Gastroesophageal sphincter (tissue), 4 donors: ENCODE measurements at places on chromosomes 3 and 15. TPM values are rescaled to one million over a fixed set of nuclear protein-coding genes. Genes with fewer than 3 reads are reported as not detected.

- no peak for ATAC-seq
Measured at GRCh38 chr3:148736086-148736485, 38.4 kb downstream of the AGTR1 start.

GRCh38 chr15:43283526-43283925, 16.8 kb upstream of the TGM5 start:
- ATAC-seq: no peak

DNA sequence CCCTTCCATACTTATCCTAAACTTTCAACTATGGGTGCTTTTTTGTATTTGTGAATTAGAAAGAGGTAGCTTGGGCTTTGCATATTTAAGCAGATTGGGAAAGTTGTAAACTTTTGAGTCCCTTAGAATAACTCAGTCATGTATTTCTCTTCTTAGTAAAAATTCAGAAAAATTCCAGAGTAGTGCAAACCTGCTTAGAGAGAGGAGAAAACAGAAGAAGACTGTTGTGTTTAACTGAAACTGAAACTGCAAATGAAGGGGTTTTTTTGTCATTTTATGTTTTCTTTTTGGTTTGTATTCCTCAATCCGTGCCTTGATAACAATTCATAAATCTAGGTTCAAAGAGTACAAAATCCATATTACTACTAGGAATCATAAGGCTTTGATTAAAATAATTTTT, 31.3 kb downstream of the CD200 start:
- no peak for ATAC-seq

DNA sequence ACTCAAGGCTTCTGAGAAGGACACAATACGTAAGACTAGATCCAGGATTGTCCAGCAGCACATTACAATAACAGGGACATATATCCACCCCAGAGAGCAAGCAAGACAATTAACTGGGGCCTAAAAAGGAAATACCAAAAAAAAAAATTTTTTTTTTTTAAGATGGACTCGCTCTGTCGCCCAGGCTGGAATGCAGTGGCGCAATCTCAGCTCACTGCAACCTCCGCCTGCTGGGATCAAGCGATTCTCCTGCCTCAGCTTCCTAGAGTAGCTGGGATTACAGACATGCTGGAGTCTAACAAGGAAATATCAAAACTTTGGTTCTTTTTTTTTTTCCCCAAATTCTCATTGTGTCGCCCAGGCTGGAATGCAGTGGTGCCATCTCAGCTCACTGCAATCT, 28.8 kb upstream of the IMPDH2 start:
- no peak for ATAC-seq

DNA sequence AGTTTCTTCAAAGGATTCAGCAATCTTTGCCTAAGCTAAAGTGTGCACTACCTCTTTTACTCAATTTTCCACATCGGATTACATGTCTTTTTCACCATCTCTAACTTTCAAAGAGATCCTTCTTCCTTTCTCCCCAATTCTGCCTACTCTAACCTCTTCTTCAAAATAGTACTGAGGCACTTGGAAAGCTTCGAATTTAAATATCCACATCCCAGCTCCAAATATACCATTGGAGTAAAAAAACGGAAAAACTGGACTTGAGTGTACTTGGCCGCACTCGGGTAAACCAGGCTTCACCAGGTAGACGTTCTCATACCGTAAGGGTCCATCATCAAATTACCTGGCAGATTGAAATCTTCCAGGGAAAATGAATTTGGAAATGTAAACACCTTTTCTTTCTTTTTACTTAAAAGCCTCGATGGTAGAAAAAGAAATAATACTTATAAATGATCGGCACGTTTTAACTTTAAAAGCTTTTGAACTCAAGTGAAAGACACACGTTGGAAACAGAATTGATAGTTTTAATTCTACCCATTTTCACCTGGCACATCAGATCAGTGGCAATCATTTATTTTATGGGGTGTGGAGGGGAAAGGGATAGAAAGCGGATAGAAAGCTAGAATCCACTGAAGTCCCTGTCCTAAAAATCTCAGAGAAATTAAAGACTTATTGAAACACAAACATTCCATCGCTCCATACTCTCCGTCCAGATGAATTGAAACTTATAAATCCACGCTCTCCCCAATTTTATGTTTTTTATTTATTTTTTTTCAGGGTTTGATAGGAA, 8.2 kb upstream of the MEIS2 start:
- no peak for ATAC-seq

- no peak for ATAC-seq
Measured at GRCh38 chr3:196569003-196569516, 600 bp downstream of the FBXO45 start.

GRCh38 chr3:117434661-117435412, 725.3 kb downstream of the TUSC7 start:
- no peak for ATAC-seq

- ATAC-seq: no peak
Measured at GRCh38 chr3:23671851-23672589, 133.7 kb upstream of the UBE2E1 start.

DNA sequence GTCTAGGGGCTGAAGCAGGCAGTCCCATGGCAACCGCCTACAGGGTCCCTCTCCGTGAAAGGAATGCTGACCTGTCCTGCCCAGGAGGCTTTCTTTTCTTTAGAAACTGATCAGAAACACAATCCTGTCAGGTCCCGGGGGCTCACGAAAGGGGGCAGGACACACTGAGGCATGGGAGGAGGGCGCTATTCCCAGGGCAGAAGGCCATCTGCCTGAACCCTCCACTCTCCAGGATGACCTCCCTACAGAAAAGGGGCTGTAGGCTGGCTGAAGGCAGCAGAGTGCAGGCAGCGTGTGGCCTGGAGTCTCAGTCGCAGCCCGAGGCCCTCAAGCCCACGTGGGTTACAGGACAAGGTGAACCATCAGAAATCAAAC, 18.4 kb upstream of the LRRK1 start:
- ATAC-seq: no peak

GRCh38 chr3:192899540-192899982, 18.1 kb downstream of the MB21D2 start:
- ATAC-seq: no peak

DNA sequence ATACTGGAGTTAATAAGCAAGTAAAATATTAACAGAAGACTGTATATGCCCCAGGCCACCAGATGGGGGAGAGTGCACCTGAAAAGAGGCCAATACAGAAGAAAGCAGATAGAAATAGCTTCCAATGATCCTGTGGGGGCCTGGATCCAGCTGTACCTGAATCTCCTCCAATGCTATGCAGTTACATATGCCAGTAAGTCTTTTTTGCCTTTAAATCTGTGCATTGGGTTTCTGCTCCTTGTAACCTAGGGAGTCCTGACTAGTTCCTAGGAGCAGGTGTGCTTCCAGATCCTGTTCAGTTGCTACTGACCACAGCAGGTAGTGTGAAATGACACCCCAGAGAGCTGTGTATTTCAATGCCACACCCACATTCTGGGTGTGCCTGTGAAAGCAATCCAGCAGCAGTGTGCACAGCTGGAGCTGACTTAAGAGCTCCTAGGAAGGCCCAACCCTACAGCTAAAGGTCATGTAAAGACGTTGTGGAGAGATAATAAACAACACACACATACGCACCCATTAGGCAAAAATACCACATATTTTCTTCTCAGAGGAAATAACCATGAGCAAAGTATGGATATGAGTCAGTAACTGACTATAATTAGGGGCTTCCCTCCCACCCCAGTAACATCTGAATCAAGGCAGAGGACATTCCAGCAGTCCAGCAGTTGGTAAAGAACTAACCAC, 62.2 kb upstream of the AKAP13 start:
- ATAC-seq: no peak

DNA sequence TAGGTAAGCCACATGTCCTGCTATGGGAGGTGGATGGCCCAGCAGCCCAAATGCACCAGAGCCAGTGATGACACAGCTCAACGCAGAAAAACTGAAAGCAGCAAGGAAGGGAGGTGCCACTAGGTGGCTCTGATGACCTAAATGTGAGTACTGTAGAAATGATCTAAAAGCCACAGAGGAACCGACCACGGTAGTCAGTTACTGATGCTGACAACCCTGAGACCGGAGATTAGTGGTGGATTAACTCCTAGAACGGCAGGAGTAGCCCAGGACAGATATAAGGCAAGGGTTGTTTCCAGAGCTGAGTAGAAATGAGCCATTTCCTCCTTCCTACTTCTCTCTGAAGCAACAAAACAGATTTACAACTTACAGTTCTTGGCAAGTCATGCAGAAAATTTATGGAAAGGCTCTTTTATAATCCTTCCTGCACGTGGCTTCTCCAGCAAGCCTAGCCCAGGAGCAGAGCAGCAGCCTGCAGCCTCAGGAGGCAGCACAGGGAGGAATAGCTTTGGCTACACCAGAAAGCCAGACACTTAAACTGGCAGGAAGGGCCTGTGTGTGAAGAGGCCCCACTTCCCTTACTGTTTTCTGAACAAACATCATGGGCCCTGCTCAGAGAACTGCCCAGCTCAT, 13.1 kb downstream of the FBXL22 start:
- peak; percentile 90 for ATAC-seq

- ATAC-seq: no peak
Measured at GRCh38 chr3:140096037-140096436, 161.1 kb downstream of the CLSTN2 start.

DNA sequence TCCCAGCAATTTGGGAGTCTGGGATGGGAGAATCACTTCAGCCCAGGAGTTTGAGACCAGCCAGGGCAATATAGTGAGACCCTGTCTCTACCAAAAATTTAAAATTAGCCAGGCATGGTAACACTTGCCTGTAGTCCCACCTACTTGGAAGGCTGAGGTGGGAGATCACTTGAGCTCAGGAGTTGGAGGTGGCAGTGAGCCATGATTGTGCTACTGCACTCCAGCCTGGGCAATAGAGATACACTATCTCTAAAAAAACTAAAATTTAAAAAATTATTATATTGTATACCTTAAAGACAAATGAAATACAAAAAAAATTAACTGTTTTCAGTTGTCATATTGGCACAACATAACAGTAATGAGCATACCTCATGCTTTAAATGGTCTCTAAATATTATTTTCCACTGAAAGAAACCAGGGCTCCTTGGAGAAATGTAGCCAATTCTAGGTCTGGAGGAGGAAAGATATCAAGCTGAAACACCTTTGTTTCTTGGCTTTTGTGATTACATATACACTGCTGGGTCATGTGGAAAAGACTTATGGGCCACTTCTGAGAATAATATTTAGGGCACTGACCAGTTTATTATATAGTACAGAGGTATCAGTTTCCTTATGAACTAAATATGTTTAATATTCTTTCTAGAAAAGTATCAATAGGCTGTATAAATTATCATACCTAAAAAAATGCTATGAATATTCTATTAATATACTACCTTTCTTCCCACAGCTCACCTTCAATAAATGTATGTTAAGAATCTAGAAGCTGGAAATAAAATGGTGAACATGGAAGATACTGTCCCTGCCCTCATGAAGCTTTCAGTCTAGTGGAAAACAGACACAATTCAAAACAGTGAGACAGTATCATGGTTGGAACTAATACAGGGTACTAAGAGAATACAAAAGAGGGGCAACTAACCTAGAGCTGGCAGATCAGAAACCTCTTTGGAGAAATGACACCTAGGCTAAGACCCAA, 119.5 kb downstream of the TMCC1 start:
- ATAC-seq: no peak

DNA sequence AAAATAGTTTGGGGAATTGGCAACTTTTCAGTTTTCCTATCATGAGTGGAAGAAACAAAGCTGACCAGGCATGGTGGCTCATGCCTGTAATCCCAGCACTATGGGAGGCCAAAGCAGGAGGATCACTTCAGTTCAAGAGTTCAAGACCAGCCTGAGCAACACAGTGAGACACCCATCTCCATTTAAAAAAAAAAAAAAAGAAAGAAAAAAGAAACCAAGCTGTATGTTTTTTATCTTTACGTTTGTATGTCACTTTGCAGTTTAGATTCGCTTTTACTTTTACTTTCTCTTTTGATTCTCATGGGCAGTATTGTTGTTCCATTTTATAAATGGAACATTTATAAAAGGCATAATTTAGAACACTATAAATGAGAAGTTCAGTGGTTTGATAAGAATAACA, 31.2 kb upstream of the TNIK start:
- no peak for ATAC-seq

GRCh38 chr3:133469140-133469731, 69.4 kb downstream of the BFSP2 start:
- peak; percentile 39 for ATAC-seq

DNA sequence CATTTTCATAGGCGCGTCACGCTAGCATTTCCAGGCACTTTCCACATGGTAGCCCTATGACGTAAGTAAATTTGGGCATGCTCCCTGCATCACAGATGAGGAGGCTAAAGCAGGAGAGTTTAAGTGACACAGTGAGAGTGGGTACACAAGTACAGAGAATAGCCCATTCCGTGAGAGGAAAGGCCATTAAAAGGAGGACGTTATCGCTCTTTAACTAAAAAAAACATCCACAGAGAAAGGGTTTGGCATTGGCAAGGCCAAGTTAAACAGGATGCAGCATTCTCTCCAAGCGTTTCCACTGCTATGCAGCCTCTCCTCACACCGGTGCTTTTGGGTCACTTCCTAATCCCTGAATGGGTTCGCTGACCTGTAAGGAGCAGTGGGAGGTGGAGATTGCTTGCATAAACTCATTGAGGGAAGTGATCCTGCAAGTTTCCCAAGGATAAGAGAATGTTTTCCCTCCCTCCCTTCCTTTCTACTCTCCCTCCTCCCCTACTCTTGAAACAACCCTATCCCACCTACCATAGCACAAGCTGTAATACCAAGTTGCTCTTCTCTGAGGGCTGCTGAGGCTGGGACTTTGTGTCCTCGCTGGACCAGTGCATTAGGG, 147.7 kb downstream of the VGLL4 start:
- ATAC-seq: peak; percentile 37

DNA sequence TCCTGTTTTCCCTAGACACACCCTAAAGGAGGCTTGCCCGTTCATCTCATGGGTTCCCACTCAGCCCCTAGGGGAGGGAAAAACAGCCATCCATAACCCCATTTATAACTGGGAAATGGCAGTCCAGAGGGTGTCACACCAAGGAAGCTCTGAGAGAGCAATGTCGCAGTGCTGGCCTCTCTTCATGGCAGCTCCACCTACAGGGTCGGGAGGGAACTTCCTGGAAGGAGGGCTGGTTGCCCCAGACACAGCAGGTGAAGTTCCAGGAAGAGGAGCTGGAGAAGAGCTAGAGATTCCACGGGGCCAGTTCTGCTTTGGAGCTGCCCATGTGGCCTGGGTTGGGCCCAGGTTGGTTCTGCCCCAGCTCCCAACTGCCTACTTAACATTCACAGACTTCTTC, 22.3 kb upstream of the LINGO1 start:
- ATAC-seq: no peak

DNA sequence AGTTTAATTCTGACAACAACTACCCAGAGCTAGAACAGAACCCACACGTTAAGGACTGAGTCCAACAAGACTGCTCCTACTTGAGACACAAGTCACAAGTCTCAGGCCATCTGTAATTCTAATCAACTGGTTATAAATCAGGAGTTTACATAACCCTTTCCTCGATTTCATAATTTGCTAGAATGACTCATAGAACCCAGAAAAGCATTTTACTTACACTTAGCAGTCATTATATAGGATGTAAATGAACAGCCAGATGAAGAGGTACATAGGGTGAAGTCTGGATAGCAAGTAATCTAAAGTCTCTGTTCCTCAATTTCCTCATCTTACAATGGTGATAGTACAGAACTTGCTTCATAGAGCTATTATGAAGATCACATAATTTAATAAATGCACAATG, 1018.2 kb downstream of the DIPK2A start:
- ATAC-seq: no peak

The RPSA gene
- 637 TPM for total RNA-seq

The LRRC2 gene
- 0.62 TPM for total RNA-seq

The C3orf22 gene
- not detected for total RNA-seq

The IGSF10 gene
- total RNA-seq: 1.4 TPM

The WNT7A gene
- not detected for total RNA-seq

The CHRNA5 gene
- 4.0 TPM for total RNA-seq

The NR1I2 gene
- not detected for total RNA-seq

The CIB2 gene
- 7.1 TPM for total RNA-seq
